ENCODE measurements at places on chromosomes 1 and 21.

GRCh38 chr1:160630523-160631451 is 16.1 kb downstream of the SLAMF1 start:
- no peak for DNase-seq

GRCh38 chr21:33302055-33302454 is 22.7 kb upstream of the IFNAR1 start:
- DNase-seq: no peak

GRCh38 chr1:34884961-34885360 is 25.4 kb upstream of the SMIM12 start:
- peak; percentile 49 for DNase-seq

DNA sequence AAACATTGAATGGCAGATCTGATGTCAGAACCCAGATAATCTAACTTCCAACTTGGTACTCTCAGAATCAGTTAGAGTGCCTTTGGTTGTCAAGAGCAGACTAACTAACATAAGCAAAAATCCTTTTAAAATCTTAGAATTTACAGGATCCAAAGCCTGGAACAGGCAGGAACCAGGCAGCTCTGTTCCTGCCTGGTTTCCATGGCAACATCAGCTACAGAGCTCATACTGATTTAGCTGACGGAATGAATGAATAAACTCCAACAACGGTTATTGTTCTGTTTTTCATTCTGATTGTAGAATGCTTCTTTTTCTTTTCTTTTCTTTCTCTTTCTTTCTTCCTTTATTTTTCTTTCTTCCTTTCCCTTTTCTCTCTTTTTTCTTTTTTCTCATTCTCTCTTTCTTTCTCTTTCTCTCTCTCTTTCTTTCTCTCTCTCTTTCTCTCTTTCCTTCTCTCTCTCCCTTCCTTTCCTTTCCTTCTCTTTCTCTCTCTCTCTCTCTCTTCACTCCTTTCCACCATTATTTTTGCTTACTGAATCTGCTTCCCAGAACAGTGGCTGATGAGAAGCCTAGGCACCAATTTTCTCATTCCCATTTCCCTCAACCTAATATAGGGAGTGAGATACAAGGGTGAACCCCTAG is 121.6 kb downstream of the RGS7 start:
- no peak for DNase-seq

- no peak for DNase-seq
Observed at GRCh38 chr1:45854724-45855123, 51.3 kb downstream of the MAST2 start.

GRCh38 chr1:15786581-15786980 is 20.9 kb downstream of the UQCRHL start:
- DNase-seq: no peak

- no peak for DNase-seq
Observed at GRCh38 chr21:38813547-38813946, 7.8 kb downstream of the ETS2 start.

DNA sequence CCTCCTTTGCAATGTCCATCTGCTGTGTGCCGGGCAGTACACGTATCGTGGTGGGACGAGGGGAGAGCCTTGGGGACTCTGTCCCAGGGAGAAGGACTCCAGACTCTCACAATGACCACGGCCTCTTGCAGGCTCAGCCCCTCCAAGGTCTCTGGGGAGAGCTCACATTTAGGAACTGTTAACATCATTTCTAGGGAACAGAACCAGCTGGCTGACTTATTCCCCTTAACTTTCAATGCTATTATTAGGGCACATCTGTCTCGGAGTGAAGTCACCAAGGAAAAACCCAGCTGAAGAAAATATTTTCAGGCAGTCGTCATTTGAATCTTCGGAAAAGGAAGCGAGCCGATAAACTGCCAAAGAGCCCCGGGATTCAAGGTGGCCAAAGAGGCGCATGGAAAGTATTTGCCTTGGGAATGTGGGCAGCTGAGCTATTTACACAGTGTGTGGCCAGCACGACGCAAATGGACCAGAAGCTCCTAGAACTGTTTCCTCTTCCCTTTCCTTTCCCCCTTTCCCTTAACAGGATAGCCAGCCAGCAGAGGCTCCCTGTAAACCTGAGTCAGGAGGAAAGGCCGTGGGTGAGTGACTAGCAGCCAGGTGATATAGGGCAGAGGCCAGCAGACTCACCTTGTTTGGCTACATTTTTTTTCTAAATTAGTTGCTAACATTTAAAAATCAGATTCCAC is 74.5 kb downstream of the ITPKB start:
- DNase-seq: no peak

- DNase-seq: no peak
Observed at GRCh38 chr1:17186216-17186909, 18.6 kb upstream of the PADI1 start.

GRCh38 chr1:38336961-38337360 is 290.4 kb upstream of the POU3F1 start:
- DNase-seq: no peak

DNA sequence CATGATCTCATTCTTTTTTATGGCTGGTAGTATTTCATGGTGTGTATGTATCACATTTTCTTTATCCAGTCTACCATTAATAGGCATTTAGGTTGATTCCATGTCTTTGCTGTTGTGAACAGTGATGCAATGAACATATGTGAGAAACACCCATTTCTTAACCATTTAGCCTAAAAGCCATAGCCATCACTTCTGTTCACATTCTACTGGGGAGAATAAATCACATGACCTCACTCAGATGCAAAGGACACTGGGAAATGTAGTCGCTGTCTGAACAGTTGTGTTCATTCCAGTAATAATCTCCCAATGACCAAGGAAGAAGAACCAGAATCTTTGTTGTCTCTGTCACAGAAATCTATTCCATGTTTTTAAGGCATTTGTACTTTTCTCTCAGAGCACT is 15.1 kb upstream of the PLA2G2E start:
- DNase-seq: no peak

DNA sequence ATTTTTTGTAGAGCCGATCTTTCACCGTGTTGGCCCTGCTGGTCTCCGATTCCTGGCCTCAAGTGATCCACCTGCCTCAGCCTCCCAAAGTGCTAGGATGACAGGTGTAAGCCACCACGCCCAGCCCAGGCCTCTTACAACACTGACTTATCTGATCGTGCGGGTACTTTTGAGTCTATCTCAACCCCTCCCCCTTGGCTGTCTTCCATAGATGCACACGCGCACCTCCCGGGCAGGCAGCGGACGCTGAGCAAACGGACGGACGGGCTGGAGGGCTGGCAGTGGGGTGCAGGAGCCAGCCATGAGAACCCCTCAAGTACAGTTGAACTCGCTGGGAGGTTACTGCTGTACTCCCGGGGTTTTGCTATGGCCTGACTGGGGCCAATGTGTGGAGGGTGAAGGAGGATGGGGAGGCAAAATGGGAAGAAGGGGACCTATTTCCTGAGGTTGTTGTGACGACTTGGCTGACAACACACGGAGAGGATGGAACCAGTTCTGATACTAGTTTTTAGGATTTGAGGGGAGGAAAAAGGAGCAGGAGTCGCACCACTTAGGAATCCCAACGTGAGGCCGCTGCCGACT is 959 bp downstream of the CD58 start:
- peak; percentile 50 for DNase-seq

- no peak for DNase-seq
Observed at GRCh38 chr1:40079774-40080400, 17.2 kb downstream of the PPT1 start.

DNA sequence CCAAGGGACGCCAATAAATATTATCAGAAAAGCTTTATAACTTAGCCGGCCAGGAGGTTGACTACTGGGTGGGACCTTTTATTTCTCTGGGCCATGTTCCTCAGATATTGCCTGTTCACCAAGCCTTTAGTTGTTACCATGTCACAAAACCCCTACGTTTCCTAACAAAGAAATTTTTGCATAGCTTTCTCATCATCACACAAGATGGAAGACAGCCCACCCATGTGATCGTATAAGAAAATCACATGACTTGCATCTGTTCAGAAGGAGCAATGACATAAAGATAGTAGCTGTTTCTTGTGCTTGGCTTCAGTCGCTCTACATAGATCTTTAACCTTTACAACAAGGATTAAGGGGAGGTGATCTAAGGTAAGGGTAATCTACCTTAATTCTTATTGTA is 88.9 kb upstream of the NGF start:
- DNase-seq: no peak

DNA sequence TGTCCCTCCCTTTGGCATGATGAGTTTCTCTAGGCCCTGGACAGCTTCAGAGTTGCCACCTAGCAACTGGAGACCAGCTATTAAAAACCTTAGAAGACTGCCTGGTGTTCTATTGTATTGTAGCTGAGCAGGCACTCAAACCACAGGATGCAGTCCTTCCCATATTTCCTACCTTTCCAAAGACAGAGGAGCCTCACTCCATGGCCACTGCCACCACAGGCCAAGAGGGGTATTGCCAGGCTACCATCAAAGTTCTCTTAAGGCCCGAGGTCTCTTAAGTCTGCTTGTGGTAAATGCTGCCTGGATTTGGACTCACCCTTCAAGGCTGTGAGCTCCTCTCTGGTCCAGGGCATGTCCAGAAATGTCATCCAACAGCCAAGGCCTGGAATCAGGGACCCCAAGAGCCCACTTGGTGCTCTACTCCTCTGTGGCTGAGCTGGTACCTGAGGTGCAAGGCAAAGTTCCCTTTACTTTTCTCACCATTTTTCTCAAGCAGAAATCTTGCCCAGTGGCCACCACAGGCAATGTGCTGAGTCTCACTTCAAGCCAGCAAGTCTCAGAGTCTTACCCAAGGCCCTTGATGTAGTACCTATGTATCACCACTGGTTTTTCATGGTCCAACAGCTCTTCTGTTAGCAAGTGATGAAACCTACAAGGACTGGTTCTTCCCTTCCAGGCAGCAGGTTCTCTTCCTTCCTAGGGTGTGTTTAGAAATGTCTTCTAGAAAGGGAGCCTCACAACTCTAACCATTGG is 269.4 kb downstream of the AMY1C start:
- DNase-seq: no peak

DNA sequence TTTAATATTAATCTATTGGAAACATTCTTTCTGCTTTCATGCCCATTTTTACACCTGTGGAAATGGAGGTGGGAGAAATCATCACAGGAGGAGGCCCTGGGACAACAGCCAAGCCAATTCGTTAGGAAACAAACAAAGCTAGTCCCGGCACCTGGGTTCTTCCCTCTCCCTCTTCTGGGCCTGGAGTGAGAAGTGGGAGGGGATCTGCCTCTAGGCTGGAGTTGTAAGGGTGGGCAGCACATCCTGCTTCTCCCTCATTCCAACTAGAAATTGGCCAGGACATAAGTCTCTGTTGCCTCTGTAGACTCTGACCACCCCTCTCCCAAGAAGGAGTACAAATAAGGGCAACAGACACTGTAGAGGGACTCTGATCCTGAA is 20.2 kb upstream of the ERO1B start:
- DNase-seq: no peak

DNA sequence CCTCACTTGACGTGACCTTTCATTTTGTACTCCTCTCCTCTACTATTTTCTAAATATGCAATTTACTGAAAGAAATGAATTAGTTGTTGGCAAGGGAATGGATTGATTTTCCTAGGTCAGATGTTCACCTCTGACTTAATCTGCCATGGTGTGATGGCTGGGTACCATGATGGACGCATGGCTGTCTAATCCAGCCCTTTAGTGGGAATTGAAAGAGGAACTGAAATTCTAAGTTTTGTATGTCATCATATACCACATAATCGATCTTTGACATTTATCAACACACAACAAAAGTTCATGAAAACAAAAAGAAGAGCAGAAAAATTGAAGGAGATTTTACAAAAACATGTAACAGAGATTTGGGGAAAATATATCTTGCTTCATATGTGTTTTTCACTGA is 331.3 kb upstream of the SNX7 start:
- no peak for DNase-seq

DNA sequence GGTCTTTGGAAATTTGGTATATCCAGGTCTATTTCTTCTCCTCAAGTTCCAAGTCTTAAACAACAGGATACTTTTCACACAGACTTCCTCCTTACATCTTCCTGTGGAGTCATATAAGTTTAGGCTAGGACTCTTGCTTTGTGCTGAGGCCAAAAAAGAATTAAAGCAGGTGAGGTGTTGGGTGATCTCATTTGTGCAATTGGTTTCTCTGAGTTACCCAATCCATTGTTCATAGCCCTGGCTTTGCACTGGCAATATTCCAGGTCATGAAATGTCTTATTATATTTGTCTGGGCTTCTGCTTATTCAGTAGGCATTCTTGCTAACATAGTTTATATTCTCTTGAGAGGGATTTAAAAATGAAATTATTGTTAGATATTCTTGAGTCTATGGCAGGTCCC is 14.1 kb upstream of the KIAA0040 start:
- DNase-seq: no peak

DNA sequence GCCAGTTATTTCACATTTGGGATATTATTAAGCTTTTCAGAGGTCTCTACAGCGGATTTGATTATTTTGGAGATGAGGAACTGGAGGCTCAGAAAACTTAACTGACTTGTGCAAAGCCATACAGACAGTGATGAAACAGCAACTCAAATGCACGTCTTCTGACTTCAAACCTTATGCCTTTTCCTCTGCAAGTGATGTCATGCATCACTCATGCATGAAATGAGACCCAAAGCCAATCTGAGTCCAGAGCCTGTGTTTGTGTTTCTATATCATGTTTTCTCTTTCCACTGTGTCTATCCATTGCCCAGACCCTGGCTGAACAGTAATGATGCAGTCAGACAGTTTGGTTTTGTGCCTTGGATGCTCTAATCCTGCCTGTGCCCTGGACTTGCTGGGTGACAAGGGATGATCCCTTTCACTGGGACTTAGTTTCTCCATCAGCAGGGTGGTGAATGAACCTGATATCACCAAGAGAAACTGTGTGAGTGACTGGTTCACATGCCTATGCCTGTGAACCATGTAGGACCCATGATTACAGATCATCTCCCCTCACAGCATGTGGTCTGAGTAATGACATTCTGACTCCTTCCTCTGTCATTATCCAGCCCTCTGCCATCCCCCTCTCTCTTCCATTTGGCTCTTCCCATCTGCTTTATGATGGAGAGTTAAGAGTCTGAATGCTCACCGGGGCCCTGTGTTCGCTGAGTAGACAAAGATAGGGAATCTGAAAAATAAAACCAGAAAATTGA is 33.4 kb downstream of the SLAMF6 start:
- no peak for DNase-seq

- peak; percentile 33 for DNase-seq
Observed at GRCh38 chr1:226737819-226738420, 1.2 kb downstream of the ITPKB start.

GRCh38 chr1:158979229-158979628 is 30.5 kb upstream of the IFI16 start:
- DNase-seq: no peak

GRCh38 chr1:26305667-26306289 is 658 bp downstream of the UBXN11 start:
- DNase-seq: no peak

GRCh38 chr1:6466023-6466422 is at the start of gene TNFRSF25:
TSS of gene TNFRSF25 (minus strand) at chr1:6466173. CDS start at chr1:6466107, 66 bp downstream.
- no peak for DNase-seq

GRCh38 chr1:215599418-215600074 is 32.4 kb downstream of the KCTD3 start:
- DNase-seq: no peak

DNA sequence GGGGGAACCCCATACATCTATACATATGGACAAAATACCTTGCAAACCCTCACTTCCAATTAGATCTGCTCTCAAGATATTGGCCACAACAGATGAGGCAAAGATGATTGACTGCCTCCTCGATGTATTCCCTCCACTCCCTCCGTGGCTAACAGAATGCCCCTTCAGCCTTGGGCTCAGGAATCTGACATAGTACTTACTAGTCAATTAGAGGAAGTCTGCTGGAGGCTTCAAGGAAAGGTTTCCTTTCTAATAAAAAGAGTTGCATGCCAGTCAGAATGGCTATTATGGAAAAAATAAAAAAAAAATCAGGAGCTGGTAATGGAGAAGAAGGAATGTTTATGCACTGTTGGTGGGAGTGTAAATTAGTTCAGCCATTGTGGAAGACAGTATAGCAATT is 90.4 kb upstream of the VAV3 start:
- no peak for DNase-seq
